Astrocyte of the cerebellum (primary cell): ENCODE measurements at places on chromosomes 3 and 15.

DNA sequence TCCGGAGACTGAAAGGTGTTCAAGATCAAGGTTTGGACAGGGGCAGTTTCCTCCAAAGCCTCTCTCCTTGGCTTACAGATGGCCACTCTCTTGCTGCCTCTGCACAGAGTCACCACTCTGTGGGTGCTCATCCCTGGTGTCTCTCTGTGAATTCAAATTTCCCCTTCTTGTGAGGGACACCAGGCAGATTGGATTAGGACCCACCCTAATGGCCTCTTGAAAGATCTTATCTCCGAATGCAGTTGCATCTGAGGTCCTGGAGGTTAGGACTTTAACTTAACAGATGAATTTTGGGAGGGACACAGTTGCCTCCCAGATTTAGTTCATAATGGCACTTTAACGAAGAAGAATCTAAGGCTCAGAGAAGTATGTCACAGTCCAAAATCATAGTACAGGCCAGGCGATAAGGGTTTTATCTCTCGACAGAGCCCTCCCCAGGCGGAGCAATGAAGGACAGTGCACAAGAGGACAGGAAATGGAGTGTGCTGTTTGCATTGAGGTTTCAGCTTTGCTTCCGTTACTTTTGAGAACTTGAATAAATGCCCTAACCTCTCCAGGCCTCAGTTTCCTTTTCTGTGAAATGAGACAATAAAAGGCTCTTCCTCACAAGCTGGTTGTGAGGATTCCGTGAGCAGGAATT is 38.9 kb upstream of the KIF23 start:
- no peak for DNase-seq

DNA sequence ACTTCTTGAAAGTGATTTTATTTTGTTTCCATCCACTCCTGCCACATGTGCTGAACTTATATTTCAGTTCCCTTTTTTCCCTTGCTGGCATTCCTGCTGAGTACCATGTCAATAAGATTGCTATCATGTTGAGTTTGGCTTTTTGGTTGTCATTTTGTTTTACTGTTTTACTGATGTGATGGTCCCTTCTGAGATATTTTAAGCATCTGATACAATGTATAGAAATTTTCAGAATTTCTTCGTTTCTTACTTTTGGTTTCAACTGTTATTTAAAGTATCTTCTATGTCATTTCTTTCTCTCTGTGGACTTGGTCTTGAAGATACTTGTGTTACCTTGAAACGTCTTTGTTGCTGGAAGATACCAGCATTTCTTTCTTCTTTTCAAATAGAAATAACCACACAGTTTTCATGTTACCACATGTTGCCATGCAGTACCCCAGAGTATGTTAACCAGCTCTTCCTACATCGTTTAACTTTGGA is 14.1 kb downstream of the SIDT1 start:
- DNase-seq, result no peak

DNA sequence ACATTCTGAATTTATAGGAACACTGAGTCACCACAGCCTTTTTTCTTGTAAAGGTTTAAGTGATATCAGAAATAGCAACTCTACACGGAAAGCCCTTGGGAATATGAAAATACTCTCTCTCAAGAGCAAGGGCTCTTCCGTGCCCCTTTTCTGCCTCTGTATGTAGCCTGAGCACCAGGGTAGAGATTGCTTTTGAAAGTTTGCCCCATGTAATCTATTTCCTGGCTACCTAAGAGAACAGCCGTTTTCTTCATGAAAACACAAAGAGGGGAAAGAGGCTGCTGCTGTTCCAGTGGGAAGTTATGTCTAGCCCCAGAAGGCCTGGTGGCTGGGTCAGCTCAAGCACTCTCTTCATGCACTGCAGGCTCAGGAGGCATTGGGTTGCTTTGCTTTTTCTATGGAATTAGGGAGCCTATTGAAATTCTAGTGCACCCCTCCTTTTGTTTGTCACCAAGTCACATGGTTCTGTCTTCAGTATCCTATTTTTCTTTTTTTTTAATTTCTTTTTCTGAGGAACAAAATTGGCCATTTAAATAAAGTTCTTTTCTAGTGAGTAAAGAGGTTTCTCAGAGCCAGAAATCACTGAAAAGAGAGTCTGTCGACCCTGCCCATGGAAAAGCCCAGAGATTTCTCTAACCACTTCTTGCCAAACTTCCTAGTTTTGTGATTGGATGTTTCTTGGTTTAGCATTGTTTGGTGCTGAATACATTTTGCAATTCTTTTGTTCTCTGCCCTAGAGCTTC is 39.5 kb downstream of the TIGIT start:
- no peak for DNase-seq

DNA sequence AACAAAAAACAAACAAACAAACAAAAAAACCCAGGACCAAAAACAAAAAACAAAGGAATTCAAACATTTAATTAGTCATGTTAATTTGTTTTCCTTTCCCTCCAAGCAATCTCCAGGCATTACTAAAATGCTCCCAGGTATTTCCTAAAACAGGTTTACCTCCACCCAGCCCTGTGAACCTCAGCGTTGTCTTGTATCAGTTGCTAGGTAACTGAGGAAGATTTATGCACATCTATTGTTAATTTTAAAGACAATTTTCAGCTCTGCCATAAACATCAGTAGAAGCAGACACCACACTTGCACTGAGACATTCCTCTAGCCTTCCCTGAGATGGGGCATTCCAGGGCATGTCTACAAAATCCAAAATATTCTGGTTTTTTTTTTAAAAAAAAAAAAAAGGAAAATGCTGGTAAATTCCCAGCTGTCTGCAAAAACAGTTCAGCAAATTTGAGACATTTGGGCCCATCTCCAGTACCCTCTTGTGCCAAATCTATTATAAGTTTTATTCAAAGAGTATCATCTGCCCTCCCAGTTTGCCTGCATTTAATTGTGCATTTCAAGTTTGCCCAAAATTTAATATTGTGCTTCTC is 227.6 kb downstream of the ADAMTS9 start:
- no peak for DNase-seq

DNA sequence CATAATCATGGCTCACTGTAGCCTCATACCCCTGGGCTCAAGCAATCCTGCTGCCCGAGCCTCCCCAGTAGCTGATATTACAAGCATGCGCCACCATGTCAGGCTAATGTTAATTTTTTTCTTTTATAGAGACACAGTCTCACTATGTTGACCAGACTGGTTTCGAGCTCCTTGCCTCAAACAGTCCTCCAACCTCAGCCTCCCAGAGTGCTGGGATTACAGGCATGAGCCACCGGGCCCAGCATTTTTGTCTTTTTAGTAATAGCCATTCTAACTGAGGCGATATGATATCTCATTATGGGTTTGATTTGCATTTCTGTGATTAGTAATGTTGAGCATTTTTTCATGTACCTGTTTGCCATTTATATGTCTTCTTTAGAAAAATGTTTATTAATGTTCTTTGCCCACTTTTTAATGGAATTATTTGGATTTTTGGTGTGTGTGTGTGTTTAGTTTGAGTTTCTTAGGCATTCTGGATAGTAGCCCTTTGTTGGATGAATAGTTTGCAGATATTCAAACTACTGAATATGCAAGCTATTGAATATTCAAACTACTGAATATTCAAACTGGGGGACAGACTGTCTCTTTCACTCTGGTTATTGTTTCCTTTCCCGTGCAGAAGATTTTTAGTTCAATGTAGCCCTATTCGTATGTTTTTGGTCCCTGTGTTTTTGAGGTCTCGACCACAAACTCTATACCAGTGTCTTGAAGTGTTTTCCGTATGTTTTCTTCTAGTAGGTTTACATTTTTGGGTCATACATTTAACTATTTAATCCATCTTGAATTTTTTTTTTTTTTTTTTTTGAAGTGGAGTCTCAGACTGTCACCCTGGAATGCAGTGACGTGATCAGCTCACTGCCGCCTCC is 39.2 kb downstream of the CCDC66 start:
- no peak for DNase-seq

DNA sequence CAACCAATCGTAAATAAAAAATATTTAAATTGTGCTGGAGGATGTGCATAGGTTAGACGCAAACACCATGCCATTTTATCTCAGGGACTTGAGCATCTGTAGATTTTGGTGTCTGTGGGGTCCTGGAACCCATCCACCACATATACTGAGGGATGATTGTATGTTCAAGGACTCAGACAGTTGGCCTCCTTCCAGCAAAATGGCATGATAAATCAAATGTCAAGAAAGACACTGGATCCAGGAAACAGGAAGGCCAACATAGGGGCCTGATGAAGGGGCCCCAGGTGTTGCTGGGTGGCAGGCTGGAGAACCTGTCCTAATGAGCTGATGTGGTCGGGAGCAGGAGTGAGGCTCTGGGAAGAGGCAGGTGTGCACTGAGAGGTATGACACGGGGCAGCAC is 289.5 kb downstream of the GABRG3 start:
- no peak for DNase-seq

GRCh38 chr15:66827698-66828055 is 125.6 kb downstream of the SMAD6 start:
- no peak for DNase-seq

DNA sequence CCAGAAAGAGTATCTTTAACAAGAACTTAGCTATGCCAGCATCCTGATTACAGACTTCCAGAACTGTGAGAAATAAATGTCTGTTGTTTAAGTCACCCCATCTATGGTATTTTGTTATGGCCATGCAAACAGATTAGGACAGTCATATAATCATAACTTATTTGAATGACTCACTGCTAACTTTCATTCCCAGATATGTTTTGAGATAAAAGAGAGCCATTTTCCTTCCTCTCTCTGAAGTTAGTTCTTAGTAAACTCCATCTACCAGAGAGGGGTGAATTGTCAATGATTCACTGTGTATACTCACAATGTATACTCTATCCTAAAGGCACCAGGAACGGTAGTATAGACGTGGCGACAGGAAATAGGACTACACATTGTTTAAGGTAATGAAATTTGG is 179.4 kb upstream of the DPH6 start:
- no peak for DNase-seq

DNA sequence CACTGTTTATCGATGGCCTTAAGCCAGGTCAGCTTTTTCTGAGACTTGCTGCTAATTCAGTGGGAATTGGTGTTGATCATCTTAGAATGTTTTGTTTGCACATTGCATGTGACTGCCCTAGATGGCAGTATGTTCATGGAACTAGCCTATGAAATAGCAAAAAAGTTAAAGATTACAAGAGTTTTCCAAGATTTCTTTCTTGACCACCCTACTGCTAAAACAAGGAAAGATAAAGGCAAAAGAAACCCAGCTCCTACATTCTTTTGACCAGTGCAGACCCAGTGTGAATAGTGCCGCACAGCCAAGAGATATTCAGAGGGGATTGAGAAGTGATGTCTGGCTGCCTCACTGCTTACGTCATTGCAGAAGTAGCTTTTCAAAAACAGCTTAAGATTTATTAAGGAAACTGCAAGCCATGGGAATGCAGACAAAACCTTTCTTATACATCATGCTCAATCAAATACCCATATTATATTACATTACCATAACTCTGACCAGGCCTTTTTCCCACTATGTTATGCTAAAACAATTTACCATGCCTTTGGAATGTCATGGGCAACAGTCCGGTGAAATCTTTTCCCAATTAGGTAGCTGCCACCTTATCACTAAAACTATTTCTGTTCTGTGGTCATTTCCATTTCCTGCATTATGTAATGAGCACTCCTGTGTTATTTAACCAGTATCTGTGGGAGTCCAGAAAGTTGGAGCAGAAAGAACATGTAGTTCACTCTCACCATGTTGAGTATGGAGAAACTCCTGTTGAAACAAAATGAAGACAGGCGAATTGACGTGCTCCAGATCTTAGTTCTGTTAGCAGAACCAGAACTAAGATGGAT is 6.0 kb downstream of the PHLDB2 start:
- peak; percentile 89 for DNase-seq

GRCh38 chr15:30885814-30886213 is 17.9 kb upstream of the FAN1 start:
- no peak for DNase-seq

- no peak for DNase-seq
Measured at GRCh38 chr3:122052968-122053367, 2.2 kb upstream of the CD86 start.

DNA sequence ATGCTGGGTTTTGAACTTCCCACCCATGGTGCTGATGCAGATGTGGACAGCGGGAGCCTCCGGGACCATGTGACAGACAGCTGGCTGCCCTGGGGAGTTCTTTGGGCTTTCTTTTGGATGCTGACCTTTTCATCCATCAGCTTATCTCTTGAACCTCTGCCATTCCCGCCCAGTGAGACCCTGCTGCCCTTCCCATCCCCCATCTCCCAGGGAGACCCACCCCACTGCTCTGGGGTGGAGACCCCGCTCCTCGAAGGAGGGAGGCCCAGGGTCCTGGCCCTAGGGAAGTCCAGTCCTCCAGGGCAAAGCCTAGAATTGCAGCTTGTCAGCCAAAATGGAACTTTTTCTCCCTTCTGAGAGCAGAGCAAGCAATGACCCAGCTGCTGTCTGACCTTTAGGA is 64.0 kb downstream of the ITGA11 start:
- DNase-seq, result no peak

DNA sequence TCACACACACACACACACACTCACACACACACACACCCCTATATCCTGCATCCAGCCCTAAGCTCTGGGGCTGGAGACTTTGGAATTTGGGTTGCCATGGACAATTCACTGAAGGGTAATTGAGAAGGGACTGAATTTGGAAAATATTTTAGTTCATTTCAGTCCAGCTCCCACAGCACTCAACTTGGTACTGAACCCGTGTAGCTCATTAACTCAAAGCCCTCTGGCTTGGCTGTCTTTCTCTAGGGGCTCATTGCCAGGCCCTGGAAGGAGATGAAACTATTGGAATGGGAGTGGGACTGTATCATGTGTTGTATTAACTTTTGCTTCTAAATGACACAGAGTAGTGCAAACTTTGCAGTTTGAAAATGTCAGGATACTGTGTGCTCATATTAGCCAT is 157.3 kb downstream of the EPHB1 start:
- DNase-seq, result no peak

DNA sequence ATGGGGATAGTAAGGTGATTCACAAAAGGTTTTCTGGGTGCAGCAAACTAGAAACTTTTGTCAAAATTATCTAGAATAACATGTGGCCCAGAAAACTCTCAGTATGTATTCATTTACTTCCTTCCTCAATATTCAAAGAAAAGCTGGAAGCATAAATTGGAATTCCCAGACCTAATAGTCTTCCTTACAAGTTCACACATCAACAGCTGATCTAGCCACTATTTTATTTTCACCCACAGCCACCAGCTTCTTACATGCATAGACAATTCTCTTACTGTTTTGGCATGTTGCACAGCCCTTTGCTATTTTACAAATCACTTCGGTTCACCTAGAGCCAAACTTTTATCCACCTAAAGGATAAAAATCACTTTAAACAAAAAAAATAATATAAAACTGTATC is 647.8 kb upstream of the CCDC54 start:
- DNase-seq, result no peak

DNA sequence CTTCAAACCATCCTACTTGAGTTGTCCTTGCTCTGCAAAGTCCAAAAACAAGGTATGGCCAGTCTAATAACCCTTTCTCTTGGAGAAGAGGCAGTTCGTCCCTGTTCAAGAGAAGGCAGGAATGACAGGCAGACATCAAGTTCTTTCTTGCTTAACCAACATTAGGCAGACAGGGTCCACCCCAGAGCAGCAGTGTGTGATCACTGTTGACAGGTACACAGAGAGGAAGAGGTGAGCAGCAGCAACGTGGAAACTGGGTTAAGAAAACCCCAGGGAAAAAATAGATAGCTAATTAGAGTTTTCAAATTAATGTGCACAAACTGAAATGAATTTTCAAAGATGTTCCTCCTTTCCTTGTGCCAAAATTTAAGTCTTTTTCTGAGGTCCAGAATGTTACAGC is 48.2 kb downstream of the TNIK start:
- no peak for DNase-seq
